ENCODE measurements at places on chromosomes 7 and 10.

DNA sequence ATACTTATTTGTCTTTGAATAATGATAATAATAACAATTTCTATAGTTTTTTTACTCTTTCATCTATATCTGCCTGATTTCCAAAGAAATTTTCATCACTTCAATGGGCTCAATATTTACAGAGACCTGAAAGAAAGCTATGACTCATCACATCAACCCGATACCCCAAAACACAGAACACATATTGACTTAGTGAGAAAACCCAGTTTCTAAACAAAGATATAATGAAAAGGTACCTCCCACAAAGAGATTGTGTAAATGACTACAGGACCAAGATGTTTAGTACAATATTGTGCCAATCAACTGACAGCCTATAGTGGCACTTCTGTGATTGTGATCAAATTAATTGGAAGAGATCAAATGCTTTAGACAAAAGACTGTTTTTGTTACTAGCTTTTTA is 133.9 kb downstream of the PCDH15 start:
- DNase-seq: no peak

- DNase-seq: no peak
Observed at GRCh38 chr7:129089521-129090212, 34.8 kb upstream of the TNPO3 start.

DNA sequence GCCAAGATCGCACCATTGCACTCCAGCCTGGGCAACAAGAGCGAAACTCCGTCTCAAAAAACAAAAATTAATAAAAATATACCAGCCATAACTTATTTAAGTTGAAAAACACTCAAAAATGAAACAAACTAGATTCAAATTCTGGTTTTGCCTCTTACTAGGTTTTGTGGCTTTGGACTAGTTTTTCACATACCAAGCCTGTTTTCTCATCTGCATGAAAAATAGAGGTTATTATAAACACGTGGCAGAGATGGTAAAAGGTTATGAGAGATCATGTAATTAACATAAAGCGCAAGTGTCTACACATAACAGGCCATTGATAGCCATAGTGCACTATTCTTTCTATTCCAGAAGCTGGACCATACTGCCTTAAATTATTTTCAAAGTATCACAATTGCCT is 35.5 kb upstream of the CABCOCO1 start:
- no peak for DNase-seq

- no peak for DNase-seq
Observed at GRCh38 chr7:91276909-91277308, 12.7 kb downstream of the FZD1 start.

DNA sequence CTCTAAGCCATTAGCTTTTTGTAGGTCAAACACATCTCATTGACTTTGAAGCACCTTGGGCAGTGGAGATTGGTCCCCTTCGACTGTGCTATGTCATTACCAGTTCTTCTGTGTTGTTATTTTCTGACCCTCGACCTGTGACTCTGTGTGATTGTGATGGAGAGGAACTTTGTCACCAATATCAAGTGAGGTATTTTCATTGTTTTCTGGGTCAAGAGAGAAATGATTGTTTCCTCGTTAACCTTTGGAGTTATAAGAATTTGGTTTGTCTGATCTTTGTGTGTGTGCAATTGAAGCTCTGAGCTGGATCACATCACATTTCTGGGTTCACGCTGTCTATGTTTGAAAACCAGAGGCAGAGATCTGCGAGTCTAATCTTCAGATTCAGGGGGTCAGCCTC is 432.2 kb upstream of the KLF6 start:
- no peak for DNase-seq

- DNase-seq: no peak
Observed at GRCh38 chr7:39637400-39637799, 14.0 kb downstream of the RALA start.

GRCh38 chr10:58352956-58353610 is 18.3 kb downstream of the UBE2D1 start:
- DNase-seq: no peak

Measured in DMS153 (cell line).